Stimulated activated CD8-positive, alpha-beta memory T cell treated with anti-CD3 and anti-CD28 coated beads, Interleukin-4, amount 100 ng/mL, for 4 hours (primary cell): ENCODE measurements at places on chromosomes 4 and X.

DNA sequence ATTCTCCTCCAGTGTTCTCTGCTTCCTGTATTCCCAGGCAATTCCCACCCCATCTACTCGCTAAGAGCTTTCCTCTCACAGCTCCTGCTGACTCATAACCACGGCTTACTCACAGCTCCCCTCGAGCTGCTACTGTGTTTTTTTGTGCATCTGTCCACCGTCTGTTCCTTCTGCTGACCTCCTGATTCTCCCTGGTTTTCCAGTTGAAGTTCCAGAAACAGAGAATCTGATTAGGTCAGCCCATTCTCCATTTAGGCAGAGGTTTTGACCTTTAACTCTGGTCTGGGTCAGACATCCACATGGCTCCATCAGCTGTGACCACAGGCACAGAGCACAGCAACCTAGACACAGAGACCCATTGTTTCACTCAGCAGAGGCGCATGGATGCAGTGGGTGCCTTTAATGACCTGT, 5.5 kb upstream of the SMIM20 start:
- DNase-seq, result no peak

DNA sequence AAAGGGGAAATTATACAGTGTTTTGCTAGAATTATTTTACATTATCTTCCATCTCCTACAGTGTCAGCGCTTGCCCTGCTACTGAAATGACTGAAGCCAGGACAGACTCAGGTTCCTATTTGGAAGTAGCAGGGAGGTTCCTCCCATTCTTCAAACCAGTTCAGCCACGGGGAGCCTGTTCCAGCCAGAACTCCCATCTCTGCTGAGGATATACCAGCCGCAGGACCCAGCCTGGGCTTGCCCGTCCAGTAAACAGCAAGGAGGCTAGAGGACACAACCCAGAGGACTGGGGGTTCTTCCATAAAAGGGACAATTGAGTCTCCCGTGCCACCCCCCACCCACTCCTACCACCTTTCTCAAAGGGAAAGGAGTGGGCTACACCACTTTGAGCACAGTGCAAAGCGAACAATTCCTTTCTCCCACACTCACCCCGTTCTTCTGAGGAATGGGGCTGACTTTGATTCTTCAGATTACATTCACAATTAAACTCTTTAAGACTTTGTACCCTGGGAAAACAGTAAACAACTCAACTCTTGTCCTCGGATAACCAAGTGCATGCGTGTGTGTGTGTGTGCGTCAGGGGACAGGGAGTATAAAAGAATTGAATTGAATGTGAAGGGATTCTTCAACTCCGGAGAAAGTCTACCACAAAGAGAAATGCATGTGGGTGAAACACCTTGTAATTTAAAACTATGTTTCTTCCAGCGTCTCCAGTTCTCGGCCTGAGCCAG, 31.0 kb upstream of the PPARGC1A start:
- no peak for DNase-seq

GRCh38 chr4:70927502-70928137, 25.5 kb downstream of the MOB1B start:
- DNase-seq, result no peak

DNA sequence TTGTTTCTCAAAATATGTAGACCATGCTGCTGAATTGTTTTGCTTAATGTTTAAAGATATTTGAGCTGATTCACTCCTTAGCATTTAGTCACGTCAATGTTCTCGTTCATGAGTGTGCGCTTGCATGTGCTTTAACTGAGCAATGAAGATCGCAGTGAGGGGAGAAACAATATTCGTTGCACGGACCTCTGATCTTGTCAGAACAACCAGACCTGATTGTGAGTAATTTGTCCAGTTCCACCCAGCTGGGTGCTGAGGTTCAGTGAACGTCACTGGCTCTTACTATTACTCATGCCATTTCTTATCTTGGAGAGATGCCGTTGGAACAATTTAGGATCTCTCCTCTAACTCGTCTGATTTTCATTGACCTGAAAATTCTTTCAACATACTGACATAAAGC, 15.0 kb upstream of the PRKX start:
- DNase-seq, result no peak

DNA sequence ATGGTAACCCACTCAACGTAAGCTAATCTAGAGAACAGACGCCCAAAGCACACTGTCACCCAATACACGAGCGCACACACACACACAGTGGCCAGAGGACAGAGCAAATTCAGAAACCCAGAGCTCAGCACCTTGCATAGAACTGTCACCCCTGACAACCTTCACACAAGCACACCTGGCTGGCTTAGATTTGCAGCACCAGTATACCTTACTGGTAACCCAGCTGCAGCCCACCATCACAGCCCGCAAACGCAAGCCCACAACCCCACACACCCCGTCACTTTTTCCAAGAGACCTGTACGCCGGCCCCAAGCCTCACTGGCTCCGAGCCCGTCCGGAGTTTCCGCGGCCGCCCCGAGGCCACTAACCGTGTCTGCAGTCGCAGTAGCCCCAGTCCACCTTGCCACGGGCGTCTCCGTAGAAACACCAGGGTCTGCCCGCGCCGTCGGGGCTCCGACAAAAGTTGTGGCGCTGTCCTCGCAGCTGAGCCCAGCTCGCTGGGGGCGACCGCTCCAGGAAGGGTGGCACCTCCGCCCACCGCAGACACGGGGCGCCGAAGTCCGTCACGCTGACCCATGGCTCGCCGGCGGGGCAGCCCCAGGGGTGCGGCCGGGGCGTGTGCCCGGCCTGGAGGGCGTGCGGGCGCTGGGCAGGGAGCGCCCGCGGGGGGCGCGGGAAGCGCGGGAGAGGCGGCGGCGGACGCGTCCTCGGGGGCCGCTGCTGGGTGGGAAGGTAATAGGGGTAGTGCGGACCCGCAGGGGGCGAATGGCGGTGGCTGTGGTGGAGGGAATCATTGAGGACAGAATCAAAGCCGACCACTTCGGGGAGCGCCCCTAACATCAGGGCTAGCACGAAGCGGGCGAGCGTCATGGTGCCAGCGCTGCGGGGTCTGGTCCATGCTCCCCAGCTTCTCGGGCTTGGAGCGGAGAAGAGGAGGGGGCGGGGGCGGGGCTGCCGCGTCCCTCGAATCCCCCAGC, 664 bp downstream of the PRSS12 start:
- no peak for DNase-seq

DNA sequence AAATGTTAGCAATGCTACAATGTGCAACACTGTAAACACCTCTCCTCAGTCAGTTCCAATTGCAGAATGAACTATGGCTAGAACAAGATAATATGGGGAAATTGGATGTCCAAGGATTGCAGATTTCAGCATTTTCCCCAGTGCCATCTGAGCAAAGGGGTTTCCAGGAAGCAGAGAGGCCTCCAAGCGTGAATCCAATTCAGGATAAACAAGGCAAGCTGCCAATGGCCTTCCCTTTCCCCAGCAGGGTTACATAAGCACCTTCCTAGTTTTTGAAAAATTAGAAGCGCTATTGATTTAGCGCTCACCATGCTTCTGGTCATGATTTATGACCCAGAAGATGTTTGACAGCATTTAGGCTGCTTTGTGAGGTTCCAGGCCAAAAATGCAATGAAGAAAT, 223.0 kb upstream of the GATB start:
- DNase-seq, result no peak
